ENCODE measurements at places on chromosomes 4 and X.

GRCh38 chr4:53748328-53748772 lies 157.1 kb upstream of the LNX1 start:
- no peak for DNase-seq

GRCh38 chr4:56863441-56864139 lies 42.1 kb upstream of the SPINK2 start:
- DNase-seq: no peak

- no peak for DNase-seq
Observed at GRCh38 chr4:38955957-38956356, 76.3 kb downstream of the TMEM156 start.

DNA sequence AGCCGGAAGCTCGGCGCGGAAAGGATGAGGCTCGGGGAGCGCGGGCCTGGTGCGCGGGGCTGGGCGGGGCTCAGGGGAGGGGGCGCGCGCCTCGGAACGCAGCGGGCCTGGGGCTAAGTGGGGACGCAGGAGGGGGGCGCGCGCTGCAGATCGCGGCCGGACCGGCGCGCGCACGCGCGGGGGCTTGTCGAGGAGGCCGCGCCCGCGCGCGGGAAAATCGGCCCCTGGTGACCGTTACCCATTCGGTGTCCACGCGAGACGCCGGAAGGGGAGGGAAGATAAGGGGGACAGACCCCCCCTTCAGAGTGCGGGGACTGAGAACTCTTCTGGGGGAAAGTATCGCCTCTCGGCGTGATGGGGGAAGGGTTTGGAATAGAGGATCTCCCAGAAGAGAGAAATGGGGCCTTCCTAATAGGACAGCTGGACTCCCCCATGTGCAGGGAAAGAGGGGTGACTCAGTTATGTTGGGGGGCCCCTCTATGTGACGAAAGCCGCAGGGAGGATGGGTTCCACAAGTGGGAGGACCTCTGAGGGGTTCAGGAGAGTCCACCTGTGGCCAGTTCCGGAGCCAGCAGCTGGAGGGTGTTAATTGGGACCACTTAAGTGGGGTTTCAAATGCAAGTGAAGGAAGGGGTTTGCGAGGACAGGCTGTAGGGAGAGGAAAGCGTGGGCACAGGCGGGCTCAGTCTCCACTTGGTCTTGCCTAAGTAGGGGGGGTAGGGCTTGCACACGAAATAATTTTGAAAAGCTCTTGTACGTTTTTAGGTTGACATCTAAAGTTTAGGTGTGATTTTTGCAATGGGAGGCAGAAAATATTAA lies 584 bp downstream of the SUV39H1 start:
- DNase-seq: peak; percentile 14

GRCh38 chrX:96147681-96148080 lies 537.0 kb upstream of the DIAPH2 start:
- no peak for DNase-seq

GRCh38 chr4:165874791-165875371 lies 1.8 kb downstream of the TLL1 start:
- no peak for DNase-seq

DNA sequence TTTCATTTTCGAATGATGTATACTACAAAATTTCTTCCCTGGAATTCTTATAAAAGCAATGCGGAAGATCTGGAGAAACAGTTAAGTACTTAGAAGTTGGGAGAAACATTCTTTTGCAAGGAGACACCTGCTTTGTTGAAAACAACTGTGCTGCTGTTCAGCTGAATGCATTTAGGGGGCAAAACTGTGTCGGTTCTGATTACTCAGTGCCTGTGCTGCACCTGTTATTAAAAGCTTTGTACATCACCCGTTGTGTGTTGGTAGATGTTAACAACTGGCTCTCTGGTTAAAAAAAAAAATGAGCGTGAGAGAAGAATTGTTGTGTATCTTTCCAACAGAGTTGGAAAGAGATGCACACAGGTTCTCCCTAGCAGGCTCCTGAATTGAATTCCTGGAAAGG lies 184.1 kb upstream of the HHIP start:
- DNase-seq: no peak

DNA sequence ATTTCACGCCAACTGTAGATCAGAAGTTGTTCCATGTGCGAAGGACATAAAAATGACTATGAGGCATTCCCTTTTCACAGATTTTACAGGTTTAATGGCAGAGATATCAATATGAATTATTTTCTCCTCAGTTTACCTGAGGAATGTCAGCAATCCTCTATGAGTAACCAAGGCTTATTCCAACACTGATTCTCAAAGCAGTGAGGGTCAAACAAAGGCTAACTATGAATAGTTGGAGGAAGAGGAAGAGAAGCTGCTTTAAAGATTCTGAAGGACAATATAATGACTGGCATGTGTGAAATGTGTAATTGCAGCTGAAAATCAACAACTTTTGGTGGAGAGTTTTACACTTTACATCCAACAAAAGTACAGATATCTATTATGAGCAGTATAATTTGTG lies 29.1 kb downstream of the NAF1 start:
- no peak for DNase-seq

GRCh38 chr4:183395395-183395794 lies 49.0 kb upstream of the CDKN2AIP start:
- DNase-seq: no peak

GRCh38 chr4:88630756-88631155 lies 38.5 kb downstream of the HERC3 start:
- no peak for DNase-seq

- peak; percentile 44 for DNase-seq
Observed at GRCh38 chrX:129833153-129833990, 10.3 kb downstream of the ZDHHC9 start.

- DNase-seq: no peak
Observed at GRCh38 chr4:11514003-11514402, 85.3 kb upstream of the HS3ST1 start.

DNA sequence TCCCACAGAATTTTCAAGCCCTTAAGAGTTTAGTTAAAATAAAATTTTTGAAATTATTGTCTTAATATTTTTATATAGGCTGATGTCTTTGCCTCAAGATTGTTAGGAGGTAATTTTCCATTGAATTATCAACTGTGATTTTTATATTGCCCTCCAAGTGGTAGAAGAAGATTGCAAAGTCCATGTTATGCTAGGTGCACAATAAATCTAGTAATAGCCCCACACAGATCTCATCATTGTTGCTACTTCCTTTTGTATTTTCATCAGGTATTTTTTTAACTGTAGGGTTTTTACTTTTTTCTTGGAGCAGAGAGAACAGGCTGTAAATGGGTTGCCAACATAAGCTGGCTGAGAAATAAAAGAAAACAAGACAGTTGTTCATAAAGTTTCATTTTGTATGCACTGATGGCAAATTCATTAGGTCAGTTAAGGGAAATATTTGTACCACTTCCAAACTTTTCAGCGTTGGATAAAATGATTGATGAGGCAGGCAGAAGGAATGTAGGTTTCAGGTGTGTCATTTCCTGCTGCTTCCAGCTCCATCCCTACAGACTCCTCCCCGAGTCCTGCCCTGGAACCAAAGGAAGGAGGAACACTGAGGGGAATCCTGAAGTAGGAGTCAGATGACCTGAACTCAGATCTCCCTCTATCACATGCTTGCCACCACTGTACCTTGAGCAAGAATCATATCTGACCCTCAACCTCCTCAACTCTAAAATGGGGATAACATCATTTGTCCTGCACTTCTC lies 105.5 kb downstream of the PRRG1 start:
- no peak for DNase-seq

All from posterior cingulate gyrus (tissue), 11 donors.